ENCODE measurements at places on chromosomes 4 and X.

- no peak for DNase-seq
These were observed 3.5 kb upstream of the FGFR3 start for GRCh38 chr4:1789552-1789951.

DNA sequence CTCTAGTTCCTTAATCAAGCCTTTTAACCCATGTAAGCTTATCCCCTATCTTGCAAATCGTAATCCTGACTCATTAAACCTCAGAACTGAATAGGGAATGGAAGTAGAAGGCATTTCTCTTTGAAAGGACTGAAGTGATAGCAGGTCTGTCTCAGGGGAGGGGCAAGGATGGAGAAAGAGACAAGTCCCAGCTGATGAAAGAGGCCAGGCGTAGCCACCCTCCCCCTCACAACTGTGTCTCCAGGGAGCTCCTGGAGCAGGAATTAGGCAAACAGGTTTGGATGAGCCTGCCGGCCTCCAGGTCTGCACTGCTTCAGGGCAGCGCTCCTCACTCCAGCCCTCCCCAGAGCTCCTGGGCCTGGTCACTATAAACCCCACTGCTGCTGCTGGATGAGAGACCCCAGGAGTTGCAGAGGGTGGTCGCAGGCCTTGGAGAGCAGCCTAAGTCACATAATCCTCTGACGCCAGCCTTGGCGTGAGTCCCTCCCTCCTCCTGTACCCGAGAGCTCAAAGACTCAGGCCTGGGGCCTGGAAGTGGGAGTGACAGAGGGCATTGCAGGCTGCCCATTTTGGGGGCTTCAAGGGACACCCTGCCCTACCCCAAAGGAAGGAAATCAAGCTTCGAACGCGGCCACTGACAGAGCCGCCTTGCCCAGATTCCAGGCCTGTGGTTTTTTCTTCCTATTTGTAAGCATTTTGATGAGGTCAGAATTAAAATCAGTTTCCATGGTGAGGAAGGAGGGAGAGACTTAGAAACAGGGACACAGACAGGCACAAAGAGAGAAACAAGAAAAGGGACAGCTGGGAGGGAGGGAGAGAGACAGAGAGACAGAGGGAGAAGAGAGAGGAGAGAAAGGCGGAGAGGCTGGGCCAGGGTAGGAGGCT, 21.2 kb upstream of the MSX1 start:
- DNase-seq: no peak

- no peak for DNase-seq
These were observed 58.0 kb downstream of the PJA1 start for GRCh38 chrX:69107231-69107739.

- no peak for DNase-seq
These were observed 297.6 kb downstream of the IL15 start for GRCh38 chr4:141933978-141934377.

- DNase-seq: no peak
These were observed 637.6 kb upstream of the GNPDA2 start for GRCh38 chr4:45363931-45364330.

DNA sequence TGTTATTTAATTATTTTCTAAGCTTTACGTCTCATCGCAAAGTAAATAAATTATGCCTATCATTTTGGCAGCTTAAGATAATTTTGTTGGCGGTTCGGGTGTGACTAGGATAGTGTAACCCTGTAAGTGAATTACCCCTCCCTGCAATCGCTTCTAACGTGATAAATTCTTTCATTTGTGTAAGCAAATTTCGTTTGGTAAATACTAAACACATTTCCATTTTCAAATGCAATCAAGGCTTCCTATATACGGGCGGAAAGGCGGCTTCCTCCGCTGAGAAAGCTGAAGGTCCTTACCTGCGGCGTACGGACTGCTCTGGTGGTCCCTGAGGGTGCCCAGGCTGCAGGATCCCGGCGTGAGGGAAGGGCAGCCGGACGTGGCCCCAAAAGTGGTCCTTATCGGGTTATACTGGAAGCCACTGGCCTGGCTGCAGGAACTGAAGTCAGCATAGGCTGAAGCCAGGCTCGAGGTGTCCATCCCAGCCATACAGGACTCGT, 403 bp downstream of the PHOX2B start:
- no peak for DNase-seq

GRCh38 chrX:8743126-8743732, 11.3 kb upstream of the ANOS1 start:
- peak; percentile 26 for DNase-seq

- no peak for DNase-seq
These were observed 63.7 kb downstream of the FAM13A start for GRCh38 chr4:88993246-88993645.

DNA sequence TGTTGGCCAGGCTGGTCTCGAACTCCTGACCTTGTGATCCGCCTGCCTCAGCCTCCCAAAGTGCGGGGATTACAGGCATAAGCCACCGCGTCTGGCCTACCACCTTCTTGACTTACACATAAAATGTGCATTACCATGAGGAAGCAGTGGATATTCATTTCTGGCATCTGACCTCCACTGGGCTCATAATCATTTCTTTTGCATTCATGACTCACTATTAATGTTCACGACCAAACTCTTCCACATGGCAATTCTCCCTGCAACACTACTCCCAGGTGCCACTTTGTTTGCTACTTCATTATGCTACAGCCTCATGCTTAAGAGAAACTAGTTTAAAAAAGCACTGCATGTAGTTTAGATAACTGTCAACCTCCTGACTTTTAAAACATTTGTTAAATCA, 22.7 kb downstream of the RASGEF1B start:
- no peak for DNase-seq

DNA sequence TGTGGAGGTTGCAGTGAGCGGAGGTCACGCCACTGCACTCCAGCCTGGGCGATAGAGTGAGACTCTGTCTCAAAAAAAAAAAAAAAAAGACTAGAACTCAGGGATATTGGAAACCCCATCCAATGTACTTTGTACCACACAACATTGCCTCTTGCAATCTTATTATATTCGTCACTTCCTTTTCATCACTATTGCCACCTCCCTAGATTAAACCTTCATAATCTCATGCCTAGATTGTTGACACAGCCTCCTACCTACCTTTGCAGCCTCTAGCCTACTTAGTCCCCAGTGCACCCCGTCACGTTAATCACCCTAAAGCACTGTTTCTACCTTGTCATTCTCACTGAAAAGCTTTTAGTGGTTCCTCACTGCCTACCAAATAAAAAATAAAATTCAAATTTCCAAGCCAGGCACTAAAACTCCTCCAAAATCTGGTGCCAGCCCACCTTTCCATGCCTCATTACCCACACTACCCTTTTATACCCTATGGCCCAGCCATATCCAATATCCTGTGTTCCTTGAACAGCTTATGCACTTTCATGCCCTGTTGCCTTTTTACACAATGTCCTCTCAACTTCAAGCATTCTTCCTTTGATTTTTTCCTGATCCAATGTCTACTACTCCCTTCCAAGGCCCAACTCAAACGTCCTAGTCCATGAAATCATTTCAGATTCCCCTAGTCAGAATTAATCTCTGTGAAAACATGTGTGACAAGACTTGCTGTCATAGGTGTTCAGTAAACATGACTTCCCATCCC, 23.6 kb upstream of the GJB1 start:
- no peak for DNase-seq

GRCh38 chr4:157079441-157079840, 3.5 kb downstream of the GLRB start:
- no peak for DNase-seq

GRCh38 chr4:87499403-87500091, 29.6 kb downstream of the SPARCL1 start:
- DNase-seq: no peak

GRCh38 chr4:76712564-76712963, 185.4 kb downstream of the SOWAHB start:
- DNase-seq: no peak

- DNase-seq: no peak
These were observed 7.3 kb downstream of the TSR2 start for GRCh38 chrX:54447461-54447860.

GRCh38 chrX:115549008-115549407, 12.0 kb upstream of the PLS3 start:
- DNase-seq: no peak

- DNase-seq: no peak
These were observed 4.4 kb downstream of the SOD3 start for GRCh38 chr4:24799544-24800324.

DNA sequence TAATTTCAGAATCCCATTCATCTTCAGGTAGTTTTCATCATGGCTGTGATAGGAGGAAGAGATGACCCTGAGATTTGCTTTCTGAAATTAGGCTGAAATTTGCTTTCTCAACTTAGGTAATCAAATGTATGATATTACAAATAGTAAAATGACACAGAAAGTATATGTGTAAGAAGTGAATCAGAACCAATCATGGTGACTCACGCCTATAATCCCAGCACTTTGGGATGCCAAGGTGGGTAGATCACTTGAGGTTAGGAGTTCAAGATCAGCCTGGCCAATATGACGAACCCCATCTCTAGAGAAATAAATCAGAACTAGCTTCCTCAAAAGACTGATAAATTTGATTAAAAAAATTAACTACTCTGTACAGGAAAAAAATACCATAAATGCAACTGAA, 555.4 kb downstream of the STPG2 start:
- DNase-seq: no peak

GRCh38 chr4:158090323-158090722, 82.5 kb downstream of the GASK1B start:
- DNase-seq: no peak

DNA sequence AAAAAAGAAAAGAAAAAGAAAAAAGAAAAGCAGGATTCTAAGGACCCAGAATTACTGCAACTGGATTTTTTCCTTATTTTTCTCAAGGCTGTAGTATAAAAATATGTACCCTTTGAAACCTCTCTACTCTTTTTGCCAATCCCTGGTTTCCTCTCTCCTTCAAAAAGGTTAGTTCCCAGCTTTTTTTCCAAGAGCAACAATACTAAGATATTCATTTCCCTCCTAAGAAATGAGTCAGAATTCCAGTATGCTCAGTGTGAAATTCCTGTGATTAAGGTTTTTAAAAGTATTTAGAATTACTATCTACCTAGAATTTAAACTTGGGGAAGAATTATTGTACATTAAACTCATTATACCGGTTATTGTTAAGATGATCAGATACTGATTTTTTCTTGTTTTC, 22.0 kb downstream of the SMIM14 start:
- no peak for DNase-seq

- DNase-seq: no peak
These were observed 27.1 kb upstream of the SCRG1 start for GRCh38 chr4:173426064-173426463.

GRCh38 chr4:15674926-15675325, 6.7 kb upstream of the FAM200B start:
- no peak for DNase-seq

DNA sequence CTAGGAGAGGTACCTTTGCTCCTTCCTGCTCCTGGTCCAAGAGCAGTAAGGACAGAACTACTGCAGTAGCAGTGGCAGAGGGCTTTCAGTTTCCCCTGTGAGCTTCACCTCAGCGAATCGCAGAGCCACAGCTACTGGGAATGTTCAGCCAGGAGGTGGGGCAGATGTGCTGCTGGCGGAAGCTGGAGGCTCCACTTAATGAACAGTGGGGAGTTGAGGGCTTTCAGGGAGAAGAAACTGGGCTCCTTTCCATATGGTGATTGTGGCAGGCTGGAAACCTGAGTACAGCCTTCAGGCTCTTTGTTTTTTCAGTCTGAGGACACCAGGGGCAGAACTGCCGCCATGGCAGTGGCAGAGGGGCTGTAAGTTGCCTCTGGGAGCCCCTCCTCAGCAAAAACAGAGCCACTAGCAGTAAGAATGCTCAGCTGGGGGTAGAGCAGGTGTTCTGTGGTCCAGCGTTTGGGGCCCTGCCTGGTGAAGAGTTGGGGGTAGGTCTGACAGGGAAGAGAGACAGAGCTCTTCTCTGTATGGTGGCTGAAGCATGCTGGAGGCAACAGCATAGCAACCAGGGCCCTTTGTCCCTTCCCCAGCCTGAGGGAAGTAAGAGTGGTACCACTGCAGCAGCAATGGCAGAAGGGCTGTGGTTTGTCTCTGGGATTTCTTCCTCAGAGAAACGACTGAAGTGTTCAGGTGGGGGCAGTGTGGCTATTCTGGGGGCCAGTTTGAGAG, 106.0 kb upstream of the GRXCR1 start:
- DNase-seq: no peak

- DNase-seq: no peak
These were observed 181.7 kb upstream of the TBC1D9 start for GRCh38 chr4:140937866-140938265.

GRCh38 chrX:153941336-153942252, 2.8 kb downstream of the RENBP start:
- DNase-seq: no peak
